ENCODE measurements at places on chromosomes 6 and 20. TPM values are rescaled to one million over a fixed set of nuclear protein-coding genes. Genes with fewer than 3 reads are reported as not detected.
A peak's percentile ranks its signal among the peaks of the same experiment; 100 is the strongest.

- no peak overlapping the region for H3K4me3 ChIP-seq
- H3K4me1 ChIP-seq: peaks cover 41% of the 10 kb centered on the region
- no peaks in the 10 kb centered on the region for H3K36me3 ChIP-seq
- H3K27me3 ChIP-seq: no peaks in the 10 kb centered on the region
- no peak overlapping the region for H3K27ac ChIP-seq
Observed at GRCh38 chr6:53111865-53112264, 36.8 kb downstream of the GCM1 start.

DNA sequence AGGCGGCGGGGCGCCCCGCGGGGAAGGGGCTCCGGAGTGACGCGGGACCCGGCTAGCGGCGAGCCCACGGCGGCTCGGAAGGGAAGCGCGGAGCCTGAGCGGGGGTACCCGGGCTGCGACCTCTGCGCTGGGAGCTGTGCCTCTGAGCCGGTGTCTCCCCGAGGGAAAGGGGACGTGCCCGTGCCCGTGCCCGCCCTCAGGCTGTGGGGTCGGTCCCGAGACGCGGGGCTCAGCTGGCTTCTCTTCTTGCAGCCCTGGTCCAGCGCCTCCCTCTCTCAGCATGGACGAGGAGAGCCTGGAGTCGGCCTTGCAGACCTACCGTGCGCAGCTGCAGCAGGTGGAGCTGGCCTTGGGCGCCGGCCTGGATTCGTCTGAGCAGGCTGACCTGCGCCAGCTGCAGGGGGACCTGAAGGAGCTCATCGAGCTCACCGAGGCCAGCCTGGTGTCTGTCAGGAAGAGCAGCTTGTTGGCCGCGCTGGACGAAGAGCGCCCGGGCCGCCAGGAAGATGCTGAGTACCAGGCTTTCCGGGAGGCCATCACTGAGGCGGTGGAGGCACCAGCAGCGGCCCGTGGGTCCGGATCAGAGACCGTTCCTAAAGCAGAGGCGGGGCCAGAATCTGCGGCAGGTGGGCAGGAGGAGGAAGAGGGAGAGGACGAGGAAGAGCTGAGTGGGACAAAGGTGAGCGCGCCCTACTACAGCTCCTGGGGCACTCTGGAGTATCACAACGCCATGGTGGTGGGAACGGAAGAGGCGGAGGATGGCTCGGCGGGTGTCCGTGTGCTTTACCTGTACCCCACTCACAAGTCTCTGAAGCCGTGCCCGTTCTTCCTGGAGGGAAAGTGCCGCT, 686 bp downstream of the ZGPAT start:
- H3K27me3 ChIP-seq: no peaks in the 10 kb centered on the region
- H3K36me3 ChIP-seq: peaks cover 60% of the 10 kb centered on the region
- H3K4me3 ChIP-seq: peak overlapping the region; percentile 83

DNA sequence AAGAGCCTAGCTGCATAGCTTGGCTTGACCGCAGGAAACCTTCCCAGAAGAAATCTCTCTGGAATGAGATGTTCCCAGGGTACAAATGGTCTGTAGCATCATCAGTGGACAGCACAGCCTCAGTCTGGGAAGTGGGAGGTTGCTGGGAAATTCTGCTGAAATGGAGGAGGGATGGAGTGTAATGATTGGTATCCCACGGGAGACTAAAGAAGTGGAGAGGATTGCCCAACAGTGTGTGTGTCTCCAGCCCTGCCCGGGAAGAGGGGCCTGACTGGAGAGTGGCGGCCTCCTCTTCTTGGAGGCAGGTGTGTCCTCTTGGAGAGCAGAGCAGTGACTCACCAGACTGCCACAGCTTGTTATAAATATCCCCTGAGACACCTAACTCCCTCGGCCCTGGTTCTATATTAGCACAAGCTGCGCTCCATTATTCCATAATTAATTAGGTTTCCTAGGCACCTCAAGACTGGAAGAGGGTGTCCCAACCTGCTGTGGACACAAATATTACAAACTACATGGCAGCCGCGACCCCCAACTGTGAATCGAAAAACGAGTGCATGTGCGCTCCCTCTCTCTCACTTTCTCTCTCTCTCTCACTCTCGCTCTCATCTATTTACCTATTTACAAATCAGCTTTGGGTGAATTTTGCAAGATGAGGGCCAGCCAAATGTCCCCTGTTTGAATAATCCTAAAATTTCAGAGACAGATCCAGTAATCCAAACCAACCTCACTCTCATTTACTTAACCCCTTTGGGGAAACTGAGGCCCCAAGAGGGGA, 68.8 kb downstream of the FGD2 start:
- peak overlapping the region; percentile 40 for H3K27ac ChIP-seq
- no peak overlapping the region for H3K4me3 ChIP-seq
- no peaks in the 10 kb centered on the region for H3K36me3 ChIP-seq
- H3K27me3 ChIP-seq: no peaks in the 10 kb centered on the region
- peaks cover 33% of the 10 kb centered on the region for H3K4me1 ChIP-seq

Gene ZNF165
- 0.50 TPM for total RNA-seq

Gene HLA-DOA
- total RNA-seq: 11.2 TPM

GRCh38 chr6:4986999-4987398, 16.8 kb downstream of the RPP40 start:
- no peak overlapping the region for H3K27ac ChIP-seq
- no peak overlapping the region for H3K4me3 ChIP-seq
- no peaks in the 10 kb centered on the region for H3K36me3 ChIP-seq

DNA sequence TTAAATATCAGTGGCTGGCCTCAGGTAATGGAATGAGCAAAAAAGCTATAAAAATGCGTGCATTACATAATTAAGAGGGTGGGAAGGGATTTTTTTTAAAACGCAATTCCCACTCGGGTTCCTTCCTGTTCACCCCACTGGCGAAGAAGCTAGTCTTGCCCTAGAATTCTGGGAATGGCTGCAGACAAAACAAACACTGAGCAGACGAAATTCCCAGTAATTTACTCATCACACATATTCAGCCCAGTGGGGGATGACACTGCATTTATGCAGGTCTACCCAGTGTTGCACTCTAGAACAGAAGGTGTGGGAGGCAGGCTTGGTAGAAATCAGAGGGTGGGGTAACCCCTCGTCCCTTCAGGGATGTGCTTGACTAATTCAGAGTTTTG, 2695.0 kb upstream of the DEFB115 start:
- no peak overlapping the region for H3K4me3 ChIP-seq
- H3K4me1 ChIP-seq: no peaks in the 10 kb centered on the region
- no peak for DNase-seq

DNA sequence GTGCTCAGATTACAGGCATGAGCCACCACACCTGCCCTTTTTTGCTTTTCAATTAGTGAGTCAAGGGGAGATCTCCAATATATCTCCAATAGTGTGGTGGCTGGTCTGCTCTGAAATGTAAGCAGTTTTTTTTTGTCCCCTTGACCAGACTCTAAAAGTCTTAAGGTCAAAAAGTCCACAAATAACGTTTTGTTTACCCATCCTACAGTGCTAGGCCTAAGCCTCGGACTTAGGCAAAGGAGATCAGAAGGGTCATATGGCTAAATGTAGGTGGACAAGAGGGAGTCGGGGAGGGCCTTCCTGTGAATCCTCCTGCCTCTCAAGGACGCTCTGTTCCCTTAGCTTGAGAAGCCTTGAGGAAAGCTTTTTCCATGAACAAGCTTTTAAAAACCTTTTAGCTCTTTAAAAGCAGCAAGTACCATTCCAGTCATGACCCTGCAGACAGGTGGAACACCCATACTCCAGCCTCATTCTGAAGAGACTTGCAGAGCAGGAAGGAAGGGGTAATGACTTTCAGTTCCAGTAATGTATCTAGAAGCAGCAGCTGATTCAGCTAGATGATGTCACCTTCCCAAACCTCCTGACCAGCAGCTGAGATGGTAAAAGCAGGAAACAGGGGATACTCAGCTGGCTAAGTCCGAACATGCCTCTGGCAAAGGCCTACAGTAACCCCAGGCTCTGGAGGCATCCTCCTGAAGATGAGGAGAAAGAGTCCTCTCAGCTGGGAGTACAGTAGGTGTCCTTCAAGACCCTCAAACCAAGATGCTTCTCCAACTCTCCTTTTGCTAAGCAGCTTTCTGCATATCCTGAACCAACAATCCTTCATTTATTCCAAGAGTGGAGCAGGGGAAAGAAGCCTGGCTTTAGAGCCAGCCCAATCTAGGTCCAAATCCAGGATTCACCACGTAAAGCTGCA, 23.6 kb downstream of the BCL2L1 start:
- H3K27me3 ChIP-seq: no peaks in the 10 kb centered on the region
- DNase-seq: no peak
- H3K4me3 ChIP-seq: no peak overlapping the region
- H3K4me1 ChIP-seq: peaks cover 71% of the 10 kb centered on the region

DNA sequence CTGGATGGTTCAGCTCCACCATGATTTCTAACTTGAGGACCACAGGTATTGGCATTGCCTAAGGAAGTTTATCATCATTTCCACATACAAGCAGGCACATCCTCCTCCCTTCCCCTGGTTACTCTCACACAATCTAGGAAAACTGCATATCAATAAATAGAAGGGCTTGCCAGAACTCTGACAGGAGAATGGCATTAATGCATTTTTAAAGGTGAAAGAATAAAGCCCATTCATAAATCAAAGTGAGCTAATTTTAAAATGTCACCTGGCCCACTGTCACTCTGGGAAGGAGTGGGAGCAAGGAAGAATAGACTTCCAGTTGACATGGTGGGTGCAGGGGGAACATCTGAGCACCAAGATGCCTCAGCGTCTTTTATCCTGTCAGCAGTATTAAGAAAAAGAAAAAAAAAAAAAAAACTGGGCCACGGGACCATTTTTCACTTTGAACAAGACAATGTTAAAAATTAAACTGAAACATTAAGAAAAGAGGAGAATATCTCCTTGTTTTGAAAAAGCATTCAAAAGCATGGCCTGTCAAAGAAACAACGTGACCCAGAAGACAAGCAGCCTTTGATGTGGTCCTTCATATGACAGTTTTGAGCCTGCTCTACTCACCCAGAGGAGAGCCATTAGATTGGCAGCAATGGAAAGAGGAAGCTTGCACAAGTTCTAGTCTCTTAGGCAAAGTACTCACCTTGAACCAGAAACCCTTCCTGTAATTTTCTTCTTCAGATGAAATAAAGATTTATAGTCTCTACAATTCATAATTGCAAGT, 39.3 kb upstream of the SMLR1 start:
- no peak overlapping the region for H3K27ac ChIP-seq
- H3K4me3 ChIP-seq: no peak overlapping the region
- no peaks in the 10 kb centered on the region for H3K27me3 ChIP-seq
- DNase-seq: no peak
- H3K4me1 ChIP-seq: no peaks in the 10 kb centered on the region
